Vein endothelial cell (primary cell): ENCODE measurements at places on chromosomes 2 and 18. TPM values are rescaled to one million over a fixed set of nuclear protein-coding genes. Genes with fewer than 3 reads are reported as not detected.

The PAX8 gene
- total RNA-seq: 0.48 and 1.3 TPM in 2 replicates

The GLI2 gene
- under 0.01 and 0.19 TPM in 2 replicates for total RNA-seq

The KCNG3 gene
- total RNA-seq: under 0.01 TPM in 2 replicates

The POMC gene
- total RNA-seq: 0.29 and 0.98 TPM in 2 replicates
